ENCODE measurements at places on chromosomes 13 and 19.
A peak's percentile ranks its signal among the peaks of the same experiment; 100 is the strongest.

DNA sequence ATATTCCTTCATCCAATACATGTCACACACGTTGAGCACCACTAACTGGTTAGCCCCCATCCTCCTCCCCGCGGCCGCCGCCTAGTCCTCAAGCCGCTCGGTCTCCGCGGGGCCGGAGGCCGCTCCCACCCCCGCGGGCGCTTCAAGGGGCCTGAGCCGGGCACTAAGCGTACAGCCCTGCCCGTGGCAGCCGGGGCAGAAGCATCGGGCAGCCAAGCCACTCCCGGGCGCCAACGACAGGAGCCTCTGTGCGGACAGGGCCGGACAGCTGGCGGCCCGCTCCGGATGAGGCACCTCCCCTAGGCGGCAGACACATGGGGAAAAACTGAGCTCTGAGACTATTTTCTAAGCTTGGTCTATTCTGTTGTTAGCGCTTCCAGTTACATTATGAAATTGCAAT is 2.8 kb upstream of the ZNF543 start:
- no peak for DNase-seq

GRCh38 chr13:98584668-98585397 is 7.9 kb upstream of the STK24 start:
- peak; percentile 83 for DNase-seq

- DNase-seq, result no peak
Observed at GRCh38 chr19:27694361-27695055, 1518.4 kb downstream of the UQCRFS1 start.

DNA sequence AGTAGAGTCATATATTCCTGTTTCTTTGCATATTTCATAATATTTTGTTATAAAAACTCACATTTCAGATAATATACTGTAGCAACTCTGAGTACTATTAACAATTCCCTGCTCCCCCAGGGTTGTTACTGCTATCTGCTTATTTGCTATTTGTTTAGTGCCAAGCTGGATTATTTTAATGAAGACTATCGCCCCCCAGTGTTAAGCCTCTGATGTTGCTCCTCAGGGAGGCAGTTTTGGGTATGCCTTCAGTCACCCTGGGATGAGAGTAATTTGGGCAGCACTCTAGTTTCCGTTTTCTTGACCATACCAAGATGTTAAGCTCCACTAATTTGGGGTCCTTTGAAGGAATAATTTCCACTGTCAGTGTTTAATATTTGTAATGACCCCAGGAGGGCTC is 46.0 kb downstream of the MICU2 start:
- peak; percentile 51 for DNase-seq

DNA sequence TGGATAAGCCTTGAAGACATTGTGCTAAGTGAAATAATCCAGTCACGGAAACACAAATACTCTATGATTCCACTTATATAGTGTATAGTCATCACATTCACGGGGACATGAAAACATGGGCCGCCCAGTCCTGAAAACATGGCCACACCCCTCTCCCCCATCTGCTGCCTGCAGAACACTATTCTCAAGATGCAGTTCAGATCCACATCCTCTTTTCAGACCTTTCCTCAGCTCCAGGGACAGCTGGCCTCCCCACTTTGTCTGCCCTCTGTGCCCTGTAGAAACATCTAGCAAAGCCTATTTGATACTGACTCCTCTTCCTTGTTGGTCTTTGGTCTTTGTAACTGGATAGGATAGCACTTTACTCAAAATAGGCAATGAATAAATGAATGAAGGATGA is 8.3 kb downstream of the RFX2 start:
- no peak for DNase-seq

DNA sequence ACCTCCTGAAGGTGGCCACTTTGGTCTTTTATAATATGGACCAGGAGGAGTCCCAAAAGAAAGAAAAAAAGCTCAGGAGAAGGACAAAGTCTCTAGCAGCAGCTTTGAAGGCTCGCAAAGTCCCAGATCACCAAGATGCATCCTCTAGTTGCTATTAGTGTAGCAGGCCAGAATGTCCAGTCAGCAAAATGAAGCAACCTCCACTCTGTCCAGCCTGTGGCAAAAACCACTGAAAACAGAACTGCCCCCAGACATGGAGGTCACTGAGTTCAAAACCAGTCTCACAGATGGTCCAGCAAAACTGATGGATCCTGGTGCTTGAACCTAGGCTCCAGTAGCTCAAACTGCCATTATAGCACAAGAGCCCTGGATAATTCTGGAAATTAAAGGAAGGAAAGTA is 10.4 kb downstream of the LILRB4 start:
- no peak for DNase-seq

GRCh38 chr19:46472592-46472991 is 1.2 kb upstream of the PNMA8A start:
- DNase-seq, result no peak

- DNase-seq, result peak; percentile 55
Observed at GRCh38 chr13:48828962-48829411, 146.7 kb upstream of the FNDC3A start.

All from epithelial cell of esophagus (primary cell).